Breast epithelium (tissue), 4 donors: ENCODE measurements at places on chromosomes 16 and 17. TPM values are rescaled to one million over a fixed set of nuclear protein-coding genes. Genes with fewer than 3 reads are reported as not detected.

DNA sequence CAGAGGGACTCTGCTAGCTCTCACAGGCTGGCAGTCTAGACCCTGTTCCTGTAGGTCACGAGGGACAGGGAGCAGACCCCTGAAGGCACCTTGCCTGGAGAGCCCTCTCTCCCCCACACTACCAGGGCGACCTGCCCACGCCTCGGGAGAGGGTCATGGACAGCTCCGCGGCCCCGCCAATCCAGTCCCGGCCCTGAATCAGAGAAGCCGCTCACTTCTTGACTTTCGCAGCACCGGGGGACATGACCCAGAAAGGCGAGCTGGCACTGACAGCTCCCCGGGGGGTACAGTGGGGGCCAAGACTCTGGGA lies 5.1 kb downstream of the KIFC3 start:
- no peak for DNase-seq

GRCh38 chr17:958712-959451 lies 20.7 kb downstream of the NXN start:
- no peak for DNase-seq

DNA sequence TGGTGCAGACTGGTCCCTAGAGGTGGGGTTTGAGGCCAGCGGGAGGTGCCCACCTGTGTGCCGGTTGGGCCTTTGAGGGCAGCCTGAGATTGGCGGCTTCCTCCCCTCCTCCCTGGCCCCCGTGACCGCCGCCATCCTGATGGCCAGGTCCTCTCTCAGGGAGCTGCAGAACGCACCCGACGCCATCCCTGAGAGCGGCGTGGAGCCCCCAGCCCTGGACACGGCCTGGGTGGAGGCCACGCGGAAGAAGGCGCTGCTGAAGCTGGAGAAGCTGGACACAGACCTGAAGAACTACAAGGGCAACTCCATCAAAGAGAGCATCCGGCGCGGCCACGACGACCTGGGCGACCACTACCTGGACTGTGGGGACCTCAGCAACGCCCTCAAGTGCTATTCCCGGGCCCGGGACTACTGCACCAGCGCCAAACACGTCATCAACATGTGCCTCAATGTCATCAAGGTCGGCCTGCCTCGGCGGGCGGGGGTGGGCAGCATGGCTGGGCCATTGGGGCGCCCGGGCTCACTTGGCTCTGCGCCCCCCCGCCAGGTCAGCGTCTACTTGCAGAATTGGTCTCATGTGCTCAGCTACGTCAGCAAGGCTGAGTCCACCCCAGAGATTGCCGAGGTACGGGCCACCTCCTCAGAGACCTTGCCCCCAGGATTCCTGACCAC lies 2.8 kb downstream of the GPS1 start:
- DNase-seq: no peak

- no peak for DNase-seq
Measured at GRCh38 chr16:87828071-87828906, 41.0 kb downstream of the SLC7A5 start.

HOXB5 gene
- total RNA-seq: 2.0 TPM

CFAP97D1 gene
- total RNA-seq: not detected
